ENCODE measurements at places on chromosomes 6 and 20.

GRCh38 chr20:58173091-58173490 lies 55.4 kb downstream of the ANKRD60 start:
- DNase-seq: no peak

DNA sequence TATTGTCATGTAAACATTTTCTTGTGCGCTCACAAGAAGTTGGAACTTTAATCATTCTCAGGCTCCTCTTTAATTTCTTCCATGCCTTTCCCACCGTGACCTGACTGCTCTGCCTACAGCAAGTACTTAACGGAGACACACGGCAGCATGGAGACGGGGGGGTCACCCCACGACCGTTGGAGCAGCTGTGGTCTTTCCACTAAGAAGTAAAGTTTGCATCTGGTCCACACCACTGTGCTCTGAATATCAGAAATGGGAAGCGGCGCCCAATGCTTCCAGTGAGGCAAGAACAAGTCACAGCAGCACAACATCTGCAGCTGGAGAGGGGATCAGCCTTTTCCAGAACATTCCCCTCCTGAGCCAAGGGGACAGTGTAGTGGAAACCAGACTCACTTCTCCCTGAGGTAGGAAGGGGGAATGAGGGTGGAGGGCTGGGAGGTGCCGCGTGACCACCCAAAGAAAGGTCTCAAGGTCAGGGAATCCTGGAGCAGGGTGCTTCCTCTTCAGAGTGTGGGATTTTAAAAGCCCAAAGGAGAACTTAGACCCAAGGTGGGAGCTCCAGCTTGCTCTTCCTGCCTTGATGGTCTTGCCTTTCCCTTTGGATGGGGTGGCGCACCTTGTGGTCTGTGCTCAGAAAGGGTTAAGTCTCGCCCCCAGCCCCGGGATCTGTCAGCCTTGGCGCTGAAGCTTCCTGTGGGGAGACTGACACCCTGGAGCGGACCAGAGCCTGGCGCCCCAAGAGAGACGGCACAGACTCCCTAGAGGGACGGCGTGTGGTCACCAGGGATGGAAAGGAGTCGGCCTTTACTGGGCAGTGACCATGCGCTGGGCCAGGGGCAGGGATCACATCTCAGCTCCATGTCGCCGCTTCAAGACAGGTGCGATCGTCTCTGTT lies 25.6 kb upstream of the SMOC2 start:
- no peak for DNase-seq

DNA sequence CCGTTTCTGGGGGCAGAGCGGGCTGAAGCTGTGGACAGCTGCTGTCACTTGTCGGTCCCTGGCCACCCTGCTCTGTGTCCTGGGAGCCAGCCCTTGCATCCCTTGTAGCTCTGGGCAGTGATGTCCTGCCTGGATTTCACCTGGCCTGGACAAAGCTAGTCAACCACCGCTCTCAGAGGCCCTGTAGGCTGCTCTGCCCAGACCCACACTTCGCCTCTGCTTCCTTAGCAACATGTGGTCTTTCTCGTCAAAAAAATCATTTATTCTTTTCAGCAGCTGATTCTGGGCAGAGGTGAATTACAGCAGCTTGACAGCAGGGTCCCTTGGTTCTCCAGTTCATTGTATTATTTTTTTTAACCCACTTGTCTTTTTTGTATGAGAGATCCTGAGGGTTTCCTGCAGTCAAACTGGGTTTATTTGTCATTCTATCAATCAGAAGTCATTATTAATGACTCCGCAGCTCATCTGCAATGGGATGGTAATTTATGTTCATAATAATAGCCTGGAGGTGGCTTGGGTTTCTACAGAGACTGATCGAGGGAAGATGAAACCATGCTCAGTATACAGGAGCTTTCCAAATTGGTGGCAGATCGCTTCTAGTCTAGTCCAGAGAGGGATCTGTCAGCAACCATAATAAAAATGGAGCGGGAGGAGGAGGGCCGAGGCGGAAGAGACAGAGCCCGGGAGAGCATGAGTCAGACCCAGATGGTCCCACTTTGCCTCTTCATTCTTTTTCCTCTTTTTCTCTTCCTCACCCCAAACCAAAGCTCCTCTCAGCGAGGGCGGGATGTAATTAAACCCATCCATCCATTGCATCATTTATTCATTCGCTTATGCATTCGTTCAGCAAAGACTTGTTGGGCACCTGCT lies 22.4 kb downstream of the EDN3 start:
- DNase-seq: no peak

GRCh38 chr6:15595461-15596173 lies 67.2 kb downstream of the DTNBP1 start:
- DNase-seq: no peak

DNA sequence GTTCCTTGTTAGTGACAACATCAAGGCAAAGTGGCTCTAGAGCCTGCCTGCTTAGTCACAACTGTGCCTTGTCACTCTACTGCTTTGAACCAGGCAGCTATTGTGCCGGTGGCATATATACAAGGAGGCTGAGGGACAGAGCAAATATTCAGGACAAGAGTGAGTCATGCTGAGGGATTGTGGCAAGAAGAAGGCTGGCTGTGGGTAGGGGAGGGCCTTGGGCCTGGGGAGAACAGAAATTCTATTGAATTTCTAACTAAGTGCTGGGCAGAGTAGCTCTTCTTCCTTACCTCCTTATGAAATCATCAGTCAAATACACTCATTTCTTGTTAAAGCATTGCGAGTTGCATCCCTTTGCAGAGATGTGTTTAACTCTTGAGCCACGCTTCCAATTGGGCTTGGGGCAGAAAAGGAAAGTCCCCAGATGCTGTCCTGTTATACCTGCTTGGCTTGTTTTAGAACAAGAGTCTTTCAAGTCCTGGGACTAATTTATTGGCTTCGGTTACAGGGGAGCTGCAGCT lies 59.7 kb downstream of the PFDN4 start:
- DNase-seq: peak; percentile 16

DNA sequence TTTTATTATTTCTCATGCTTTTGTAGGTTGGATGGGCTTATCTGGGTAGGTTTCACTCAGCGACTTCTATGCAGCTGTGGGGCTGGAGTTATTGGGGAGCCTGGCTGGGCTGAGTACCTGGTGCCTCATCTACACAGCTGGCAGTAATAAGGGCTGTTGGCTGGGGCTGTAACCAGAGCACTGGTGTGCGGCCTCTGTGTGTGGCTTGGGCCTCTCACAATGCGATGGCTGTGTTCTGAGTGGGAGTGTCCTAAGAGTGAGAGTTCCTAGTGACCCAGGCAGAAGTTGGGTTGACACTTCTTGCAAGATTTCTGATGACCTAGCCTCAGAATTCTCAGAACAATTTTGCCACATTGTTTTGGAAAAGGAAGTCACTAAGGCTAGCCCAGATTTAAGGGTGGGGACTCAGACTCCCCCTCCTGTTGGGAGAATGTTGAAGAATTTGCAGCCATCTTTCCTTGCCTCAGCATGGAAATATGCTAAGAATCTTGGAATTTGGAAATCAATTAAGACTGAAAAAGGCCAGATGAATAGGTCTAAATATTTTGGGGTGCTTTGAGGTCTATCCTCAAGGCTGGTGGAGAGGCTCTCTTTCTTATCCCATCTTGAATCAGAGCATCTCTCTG lies 158.8 kb downstream of the SCP2D1 start:
- DNase-seq: no peak

DNA sequence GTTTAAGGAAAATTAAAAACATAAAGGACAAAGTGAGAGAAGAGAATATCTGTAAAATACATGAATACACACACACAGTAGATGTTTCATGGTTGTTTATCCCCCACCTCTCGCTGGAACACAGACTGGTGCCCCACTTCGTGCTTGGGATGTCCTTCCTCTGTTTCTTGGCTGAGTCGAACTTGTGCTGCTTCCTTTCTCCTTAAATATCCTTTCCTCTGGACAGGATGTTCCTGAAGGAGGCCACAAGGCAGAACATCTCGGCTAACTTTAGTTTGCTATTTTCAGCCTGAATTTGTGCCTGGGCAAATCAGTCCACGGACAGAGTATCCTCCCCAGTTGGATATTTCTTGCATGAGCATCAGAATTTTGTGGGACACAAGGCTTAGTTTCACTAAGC lies 54.7 kb upstream of the ZMYND8 start:
- DNase-seq: no peak

DNA sequence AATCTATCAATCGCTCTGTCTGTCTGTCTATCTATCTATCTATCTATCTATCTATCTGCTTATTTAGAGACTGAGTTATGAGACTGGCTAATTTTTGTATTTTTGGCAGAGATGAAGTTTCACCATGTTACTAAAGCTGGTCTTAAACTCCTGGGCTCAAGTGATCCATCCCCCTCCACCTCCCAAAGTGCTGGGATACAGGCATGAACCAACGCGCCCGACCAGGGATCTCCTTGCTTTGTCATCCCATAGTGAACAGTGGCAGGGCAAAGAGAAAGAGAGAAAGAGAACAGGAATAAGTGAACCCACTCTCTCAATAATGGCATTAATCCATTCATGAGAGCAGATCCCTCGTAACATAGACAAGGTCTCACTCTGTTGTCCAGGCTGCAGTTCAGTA lies 66.4 kb upstream of the DSP start:
- DNase-seq: no peak

- no peak for DNase-seq
Measured at GRCh38 chr6:111975466-111975865, 78.4 kb upstream of the CCN6 start.

DNA sequence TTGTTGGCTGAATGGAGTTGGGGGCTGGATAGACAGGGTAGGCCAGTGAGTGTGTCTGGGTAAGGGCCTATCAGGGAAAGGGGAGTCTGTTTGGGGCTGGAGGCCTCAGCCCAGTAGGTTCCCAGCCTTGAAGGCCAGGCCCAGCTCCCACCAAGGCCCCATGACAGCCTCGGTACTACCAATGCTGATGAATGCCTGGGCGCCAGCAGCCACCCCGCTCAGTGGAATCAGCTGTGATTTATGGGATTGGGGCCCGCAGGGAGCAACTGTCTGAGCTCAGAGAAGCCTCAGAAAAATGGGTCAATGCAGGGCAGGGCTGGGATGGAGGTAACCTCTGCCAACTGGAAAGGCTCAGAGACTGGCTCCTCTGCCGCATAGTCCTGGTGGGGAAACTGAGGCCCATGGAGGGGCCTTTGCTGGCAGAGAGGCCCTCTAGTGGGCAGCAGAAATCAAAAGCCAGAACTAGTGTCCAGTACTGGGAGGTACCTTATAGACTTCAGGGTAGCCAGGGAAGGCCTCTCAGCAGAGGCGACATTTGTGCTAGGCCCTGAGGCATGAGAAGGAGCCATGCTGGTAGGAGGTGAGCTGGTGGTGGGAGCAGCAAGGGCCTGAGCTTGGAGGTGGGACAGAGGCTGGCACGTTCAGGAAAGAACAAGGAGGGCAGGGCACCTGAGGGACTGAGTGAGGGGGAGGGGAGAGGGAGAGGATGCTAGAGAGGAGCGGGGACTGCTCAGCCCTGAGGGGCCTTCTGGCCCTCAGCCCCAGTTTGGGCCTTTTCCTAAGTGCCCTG lies 36.4 kb downstream of the DLGAP4 start:
- no peak for DNase-seq

- DNase-seq: peak; percentile 19
Measured at GRCh38 chr6:68572525-68572924, 62.6 kb upstream of the ADGRB3 start.

DNA sequence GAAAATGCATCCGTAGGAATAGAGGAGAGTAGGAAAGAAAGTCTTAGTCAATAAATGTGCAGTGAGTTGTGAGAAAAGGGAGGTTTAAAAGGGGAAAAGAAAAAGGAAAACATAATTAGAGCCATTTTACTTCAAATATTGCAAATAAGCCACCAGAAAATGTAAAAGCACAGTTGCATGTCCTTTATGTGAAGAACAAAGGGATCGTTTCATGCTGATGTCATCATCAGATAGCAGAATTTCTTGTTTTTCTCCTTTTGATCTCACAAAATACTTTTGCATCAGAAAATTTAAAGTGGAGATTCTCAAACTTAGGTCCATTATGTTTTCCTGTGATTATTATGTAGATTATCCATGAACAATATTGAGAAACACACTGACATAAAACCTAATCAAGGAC lies 166.7 kb downstream of the HAO1 start:
- DNase-seq: no peak

GRCh38 chr6:166765234-166765541 lies 138.1 kb upstream of the RPS6KA2 start:
- no peak for DNase-seq

Data from RWPE1 (cell line).